ENCODE measurements at places on chromosomes 7 and 10.

GRCh38 chr7:94313926-94314325, 80.8 kb upstream of the COL1A2 start:
- DNase-seq = no peak

DNA sequence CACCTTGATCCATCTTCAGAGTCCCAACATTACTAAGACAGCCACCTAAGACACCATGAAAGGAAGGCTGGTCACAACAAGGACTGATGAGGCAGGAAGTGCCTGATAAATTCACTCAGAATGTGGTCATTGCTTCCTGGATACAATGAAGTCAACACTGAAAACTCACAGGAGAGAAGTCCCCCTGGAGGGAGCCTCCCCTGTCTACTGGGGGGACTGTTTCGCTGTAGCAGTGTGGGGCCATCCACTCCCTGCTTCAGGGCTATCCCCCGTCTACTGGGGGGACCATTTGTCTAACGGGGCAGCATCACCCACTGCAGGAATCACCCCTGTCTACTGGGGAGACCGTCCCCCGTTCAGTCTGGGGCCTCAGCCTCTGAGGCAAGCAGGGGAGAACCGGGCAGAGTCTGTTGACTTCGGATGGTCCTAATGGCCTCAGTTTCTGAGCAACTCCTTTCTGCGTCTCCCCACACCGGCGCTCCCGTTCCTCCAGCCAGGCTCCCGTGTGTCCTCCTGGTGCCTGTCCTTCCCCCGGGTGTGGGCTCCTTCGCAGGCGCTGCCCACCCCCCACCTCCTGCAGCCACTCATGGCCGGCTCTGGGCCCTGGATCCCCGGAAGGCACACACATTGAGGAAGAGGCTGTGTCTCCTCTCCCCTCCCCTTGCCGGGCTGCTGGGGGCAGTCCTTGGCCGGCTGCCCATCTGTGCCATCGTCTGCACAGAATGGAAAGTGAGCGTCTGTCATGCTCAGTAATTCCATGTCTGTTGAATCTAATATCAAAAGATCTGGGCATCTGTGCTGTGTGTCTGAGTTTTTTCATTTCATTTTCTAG, 59.9 kb upstream of the DNAJB6 start:
- DNase-seq = no peak

GRCh38 chr7:43117861-43118260, 5.4 kb downstream of the HECW1 start:
- no peak for DNase-seq

DNA sequence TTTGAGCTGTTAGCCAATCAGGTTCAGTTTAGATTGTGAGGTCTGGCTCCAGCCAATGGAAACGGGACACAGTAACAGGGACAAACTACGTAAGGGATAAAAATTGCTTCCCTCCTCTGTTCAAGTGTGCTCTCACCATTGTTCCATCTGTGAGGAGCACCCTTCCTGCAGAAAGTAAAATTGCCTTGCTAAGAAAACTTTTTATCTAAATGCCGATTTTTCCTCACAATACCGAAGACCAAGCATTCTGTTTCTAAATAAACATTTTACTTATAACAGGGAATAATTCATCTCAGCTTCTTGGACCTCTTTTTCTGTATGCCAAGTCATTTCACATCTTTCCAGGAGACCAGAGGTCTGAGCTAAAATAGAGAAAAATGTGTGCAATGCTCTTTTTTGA, 59.6 kb upstream of the ZRANB1 start:
- no peak for DNase-seq

DNA sequence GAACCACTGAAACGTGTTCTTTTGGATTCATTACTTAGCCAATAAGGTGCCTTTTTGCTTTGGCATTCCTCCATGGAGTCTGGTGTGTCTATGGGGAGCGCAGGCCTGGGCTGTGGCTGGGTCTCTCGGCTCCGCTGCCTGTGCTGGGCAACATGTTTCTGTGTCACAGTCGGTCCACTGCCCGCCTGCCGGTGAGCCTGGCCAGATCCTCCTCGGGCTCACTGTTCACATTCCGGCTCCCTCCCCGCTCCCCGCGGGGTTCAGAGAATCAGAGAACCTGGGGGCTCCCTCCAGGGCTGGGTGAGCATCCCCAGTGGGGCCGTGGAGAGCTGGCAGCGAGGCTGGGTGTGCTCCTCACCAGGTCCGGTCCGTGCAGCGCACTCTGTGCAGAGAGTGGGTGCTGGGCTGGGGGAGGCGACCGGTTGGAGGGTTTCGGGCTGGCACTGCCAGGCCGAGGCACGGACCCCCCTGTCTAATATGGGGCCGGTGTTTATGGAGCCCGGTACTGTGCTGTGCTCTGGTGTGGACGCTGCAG, 70.4 kb downstream of the INPP5A start:
- DNase-seq = no peak

DNA sequence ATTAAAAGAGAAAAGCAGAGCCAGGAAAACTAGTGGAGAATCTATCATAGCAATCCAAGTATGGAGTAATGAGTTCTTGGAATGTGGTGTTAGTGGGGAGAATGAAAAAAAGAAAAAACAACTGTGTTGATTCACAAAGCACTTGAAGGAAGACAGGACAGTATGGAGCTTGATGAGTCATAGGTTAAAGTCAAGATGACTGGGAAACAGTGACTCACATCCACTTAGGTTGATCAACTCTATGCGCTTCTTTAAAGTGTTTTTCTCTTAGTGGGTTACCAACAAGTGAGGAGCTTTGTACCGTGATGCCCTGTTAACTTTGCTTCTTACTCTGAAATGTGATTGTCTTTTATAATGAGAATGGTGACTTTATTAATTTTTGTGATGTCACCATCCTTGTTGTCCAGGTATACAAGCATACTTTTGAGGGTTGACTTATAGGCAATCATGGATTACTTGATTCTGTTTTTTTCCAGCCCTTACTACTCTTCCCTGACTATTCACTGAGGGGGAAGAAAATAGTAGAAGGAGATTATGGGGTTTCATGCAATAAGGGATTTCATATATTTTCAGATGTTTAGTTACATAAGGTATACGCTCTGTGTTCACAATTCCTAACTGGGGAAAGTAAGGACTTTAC, 32.1 kb upstream of the MDFIC start:
- DNase-seq = no peak

DNA sequence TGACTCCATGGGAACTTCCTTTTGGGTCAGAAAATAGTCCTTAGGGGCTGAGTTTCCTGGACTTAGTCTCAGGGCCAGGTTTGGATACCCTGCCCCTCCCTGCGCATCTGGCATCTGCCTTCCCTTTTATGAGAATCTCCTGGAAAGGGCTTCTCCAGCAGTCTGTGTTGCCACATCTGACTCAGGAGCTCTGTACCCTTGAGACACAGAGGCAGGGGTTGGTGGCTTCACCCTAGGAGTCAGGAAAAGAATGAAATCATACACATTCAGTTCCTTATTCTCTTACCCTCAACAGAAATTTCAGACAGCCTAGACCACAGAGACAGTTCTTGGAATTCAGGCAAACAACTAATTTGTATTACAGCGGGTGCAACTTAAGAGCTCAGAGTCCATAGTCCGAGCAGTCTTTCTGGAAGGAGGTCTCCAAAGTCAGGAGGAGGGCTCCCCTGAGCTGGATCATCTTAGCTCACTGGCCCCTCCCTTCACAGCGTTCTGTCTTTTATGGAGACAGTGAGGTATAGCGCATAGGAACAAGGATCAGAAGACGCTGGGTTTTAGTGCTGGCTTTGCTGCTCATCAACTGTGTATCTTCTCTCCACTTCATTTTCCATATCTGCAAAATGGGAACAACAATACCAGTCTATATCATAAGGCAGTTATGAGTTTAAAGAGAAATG, 3.0 kb upstream of the PLAU start:
- no peak for DNase-seq

DNA sequence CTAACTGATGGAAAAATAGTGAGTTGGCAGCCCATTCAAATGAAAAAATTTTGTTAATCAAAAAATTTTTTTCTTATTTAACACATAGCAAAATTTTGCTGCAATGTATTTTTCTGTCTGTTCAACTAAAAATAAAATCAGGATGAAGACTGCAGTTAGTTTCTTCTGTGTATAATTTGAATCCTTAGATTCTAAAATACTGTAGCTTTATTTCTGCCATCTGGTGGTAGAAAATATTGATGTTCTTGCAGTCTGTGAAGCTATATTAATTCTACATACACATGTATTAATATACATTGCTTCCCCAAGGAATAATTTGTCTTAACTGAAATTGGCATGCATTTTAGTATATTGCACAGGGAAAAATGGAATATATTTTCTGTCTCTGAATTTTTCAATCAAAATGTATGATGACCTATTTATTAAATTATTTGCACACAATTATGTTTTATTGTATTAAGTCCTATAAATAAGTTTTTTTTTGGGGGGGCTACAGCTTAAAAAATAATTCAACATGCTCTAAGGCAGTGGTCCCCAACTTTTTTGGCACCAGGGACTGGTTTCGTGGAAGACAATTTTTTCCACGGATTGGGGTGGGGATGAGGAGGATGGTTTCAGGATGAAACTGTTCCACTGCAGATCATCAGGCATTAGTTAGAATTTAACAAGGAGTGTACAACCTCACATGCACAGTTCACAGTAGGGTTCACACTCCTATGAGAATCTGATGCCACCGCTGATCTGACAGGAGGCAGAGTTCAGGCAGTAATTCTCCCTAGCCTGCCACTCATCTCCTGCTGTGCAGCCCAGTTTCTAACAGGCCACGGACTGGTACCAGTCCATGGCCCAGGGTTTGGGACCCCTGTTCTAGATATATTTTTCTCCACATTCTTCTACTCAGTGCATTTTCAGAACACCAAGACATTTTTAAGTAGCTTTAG, 119.4 kb downstream of the GNAT3 start:
- DNase-seq = no peak

DNA sequence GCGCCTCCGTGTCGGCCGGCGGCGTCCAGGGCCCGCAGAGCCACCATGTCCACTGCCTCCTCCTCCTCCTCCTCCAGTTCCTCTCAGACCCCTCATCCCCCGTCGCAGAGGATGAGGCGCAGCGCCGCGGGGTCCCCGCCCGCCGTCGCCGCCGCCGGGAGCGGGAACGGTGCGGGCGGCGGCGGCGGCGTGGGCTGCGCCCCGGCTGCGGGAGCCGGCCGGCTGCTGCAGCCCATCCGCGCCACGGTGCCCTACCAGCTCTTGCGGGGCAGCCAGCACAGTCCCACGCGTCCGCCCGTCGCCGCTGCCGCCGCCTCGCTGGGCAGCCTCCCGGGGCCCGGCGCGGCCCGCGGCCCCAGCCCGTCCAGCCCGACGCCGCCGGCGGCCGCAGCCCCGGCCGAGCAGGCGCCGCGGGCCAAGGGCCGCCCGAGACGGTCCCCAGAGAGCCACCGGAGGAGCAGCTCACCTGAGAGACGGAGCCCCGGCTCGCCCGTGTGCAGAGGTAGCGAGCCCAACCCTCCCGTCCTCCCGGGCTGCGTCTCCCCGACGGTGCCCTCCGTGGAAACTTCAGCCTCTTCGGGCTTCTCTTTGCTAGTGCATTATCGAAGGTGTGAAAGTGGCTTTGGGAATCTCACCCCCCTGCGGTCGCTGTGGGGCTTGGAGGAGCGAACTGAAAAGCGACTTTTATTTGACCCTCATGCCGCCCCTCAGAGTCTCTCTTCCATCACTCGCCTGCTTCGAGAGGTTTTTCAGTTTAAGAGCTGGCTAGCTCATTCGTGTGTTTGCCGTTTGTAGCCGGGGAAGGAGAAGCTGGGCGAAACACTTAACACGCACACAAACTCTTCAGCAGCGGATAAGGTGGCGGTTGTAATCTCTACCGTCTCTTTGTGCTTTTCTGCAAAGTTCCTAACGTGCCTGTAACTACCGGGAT, 975 bp downstream of the GLCCI1 start:
- no peak for DNase-seq

DNA sequence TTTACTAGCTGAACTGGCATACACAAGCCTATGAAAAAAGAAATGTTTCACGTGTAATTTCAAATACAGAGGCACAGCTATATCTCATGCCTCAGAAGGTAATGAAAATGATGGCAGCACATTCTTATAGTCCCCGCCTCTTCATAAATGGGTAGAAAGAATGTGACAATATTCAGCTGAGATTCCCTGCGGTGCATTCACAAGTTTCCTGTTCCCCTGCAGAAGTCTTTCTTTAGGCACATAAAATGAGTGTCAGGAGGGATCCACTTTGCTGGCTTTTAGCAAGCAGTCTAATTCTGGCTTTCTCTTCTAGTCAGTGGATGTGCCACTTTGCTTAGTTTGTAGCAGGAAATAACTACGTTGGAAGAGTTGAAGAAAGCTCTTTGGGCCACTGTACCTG, 56.1 kb downstream of the DGKB start:
- DNase-seq = no peak

DNA sequence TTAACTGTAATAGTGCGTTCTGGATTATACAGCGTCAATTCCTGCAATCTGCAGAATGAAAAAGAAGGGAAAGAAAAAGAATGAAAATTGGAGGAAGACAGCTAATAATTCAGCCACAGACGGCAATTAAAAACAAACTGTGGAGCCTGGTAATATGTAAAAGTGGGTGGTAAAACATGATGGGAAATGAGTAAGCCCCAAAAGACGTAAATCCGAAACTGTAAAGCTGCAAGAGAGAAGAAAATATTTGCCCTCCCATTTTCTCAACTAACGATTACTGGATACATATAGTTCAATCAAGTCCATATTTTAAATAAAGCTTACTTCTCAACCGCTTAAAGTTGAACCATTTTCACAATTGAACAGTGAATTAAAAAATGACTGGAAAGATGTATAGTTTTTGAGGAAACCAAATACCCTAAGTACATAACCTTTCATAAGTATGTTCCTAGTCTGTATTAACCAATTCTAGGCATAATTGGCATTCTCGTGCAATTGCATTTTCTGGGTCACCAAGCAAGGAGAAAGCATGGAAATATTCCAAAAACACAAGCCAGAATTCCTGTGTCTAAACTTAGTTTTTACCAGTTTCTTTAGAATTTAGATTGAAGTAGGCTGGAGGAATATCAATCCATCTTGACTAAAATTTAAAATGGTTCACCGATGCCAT, 44.8 kb downstream of the MALSU1 start:
- DNase-seq = no peak

GRCh38 chr10:92756201-92757065, 66.7 kb downstream of the HHEX start:
- peak; percentile 87 for DNase-seq

DNA sequence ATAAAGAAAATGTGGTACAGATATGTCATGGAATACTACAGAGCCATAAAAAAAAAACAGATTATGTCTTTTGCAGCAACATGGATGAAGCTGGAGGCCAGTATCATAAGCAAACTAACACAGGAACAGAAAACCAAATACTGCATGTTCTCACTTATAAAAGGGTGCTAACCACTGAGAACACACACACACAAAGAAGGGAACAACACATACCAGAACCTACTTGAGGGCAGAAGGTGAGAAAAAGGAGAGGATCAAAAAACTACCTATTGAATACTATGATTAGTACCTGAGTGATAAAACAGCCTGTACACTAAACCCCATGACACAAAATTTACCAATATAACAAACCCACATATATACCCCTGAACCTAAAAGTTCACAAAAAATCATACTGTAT, 144.6 kb downstream of the TPK1 start:
- no peak for DNase-seq

- DNase-seq = no peak
Measured at GRCh38 chr10:20984662-20985061, 87.6 kb upstream of the NEBL start.

DNA sequence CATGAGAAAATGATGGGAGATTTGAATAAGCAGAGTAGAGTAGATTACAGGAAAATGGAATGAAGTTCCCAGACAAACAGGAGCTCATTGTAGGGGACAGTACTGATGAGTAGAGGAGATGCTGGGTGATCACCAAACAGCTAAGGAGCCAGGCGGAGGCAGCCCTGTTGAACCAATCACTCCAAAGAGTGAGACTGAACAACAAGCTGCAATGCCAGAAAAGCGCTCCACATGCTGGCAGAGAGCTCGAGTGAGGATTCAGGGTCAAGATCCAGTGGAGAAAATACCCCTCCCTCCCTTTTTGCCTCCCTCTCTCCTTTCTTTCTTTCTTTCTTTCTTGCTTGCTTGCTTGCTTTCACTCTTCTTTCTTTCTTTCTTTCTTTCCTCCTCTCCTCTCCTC, 133.3 kb downstream of the PFKFB3 start:
- no peak for DNase-seq

Measured in CMK (cell line).